ENCODE measurements at places on chromosomes 5 and 9.

DNA sequence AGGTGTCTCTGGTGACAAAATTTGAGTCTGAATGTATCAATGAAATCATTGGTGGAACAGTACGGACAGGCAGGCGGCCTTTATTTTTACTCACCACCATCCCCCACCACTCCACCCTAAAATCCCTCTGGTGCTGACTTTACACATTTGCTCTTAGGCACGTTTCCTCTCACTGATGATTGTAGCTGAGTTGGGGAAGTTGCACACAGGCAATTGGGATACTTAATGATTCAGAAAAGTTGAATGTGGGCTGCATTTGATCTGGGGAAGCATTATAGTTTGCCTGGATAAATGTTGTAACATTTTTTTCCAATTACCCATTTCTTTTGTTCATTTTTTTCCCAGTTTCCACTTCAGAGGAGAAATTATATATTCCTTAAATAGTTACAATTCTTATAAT lies 658.4 kb downstream of the TLR4 start:
- no peak for DNase-seq

DNA sequence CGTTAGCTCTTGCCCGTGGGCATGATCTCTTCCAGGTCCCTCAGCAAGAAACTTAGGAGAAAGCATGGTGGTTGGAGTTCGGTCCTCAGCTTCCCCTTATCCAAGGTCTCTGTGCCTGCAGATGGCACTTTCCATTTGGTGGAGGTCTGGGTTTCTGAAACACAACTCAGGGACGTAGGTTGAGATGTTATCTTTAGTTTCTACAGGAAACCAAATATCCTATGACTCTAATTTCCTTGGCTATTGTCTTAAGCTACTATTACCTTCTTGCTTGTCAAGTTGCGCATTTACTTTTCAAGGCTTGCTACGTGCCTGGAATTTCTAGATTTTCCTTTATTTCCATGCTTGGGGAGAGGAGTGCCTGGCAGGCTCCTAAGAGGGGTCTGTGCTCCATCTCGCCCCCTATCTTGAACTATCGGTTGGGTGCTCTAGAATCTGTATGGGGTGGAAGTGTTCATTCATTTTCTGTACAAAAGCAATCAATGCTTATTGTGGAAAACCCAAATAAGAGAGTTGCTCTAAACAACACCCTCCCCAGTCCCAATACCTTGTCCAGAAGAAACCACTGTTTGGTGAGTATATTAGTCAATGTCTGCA lies 32.9 kb upstream of the KCNIP1 start:
- DNase-seq, result no peak

DNA sequence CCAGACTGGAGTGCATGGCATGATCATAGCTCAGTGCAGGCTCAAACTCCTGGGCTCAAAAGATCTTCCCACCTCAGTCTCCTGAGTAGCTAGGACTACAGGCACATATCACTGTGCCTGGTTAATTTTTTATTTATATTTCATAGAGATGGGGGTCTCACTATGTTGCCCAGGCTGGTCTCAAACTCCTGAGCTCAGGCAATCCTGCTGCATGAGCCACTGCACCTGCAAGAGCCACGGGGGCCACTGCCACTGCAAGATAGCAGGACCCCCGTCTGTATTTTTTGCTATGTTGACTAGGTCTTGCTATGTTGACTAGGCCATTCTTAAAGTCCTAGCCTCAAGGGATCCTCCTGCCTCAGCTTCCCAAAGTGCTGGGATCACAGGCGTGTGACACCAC lies 6.5 kb downstream of the CYSTM1 start:
- DNase-seq, result no peak

DNA sequence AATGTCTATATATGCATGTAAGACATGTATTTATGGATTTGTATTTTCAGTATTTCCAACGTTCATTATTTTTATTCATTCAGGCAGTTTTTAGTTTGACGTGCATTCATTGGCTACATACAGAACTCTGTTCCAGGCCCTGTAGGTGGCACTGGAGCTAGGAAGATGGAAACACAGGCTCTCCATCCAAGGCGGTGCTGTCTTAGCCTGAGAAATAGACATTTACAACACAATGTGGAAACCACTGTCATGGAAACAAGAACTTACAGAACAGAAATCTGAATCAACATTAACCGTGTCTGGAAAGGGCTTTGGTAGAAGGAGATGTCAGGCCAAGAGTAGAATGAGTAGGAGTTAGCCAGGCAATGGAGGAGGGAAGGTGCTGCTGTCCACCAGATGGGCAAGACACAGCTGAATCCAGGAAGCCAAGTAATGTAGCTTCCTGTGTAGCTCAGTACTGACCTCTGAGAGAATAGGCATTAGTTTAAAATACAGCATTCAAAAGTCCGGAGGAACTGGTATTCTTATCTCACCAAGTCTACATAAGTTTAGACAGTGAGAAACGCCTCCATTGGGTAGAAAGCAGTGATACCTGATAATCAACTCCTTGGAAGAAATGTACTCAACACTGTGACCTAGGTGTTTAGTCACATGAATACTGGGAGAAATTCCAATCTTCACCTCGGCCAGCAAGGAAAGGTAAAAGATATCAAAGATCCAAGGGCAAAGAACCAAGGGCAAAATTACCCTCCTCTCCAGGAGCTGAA lies 388.6 kb upstream of the CDH6 start:
- DNase-seq, result peak; percentile 10

GRCh38 chr5:81750308-81751008 lies 439 bp downstream of the SSBP2 start:
- no peak for DNase-seq

GRCh38 chr9:135447126-135447525 lies 32.5 kb upstream of the PPP1R26 start:
- DNase-seq, result no peak

DNA sequence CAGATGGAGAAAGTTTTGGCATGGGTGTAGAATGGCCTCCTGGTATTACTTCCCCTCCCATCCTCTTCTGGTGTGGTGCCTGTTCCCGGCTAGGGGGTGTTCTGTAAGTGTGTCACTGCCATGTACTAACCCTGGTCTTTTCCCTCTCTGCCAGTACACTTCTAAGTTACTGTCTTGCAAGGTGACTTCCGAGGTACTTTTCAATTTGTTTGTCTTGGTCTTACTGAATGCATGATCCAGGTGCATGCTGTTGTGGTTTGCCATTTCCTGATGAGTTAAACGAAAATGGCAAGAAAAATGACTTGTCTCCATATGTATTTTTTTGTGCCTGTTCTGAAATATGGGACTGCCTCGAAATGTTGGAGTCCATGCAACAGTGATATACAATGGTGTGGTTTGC lies 46.0 kb downstream of the C9orf152 start:
- DNase-seq, result no peak

GRCh38 chr9:117415358-117415914 lies 579 bp upstream of the ASTN2 start:
- DNase-seq, result no peak

DNA sequence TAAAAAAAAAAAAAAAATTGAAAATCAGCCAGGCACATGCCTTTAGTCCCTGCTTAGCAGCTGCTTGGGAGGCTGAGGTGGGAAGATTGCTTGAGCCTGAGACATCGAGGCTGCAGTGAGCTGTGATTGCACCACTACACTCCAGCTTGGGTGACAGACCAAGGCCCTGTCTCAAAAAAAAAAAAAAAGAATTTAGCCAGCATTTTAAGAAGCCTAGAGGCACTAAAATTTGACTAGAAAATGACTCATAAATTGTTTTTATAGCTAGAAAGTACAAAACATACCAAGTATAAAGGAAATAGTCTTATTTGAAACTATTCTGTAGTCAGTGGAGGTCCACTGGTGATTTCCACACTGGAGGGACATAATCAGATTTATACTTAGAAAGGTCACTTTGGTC lies 17.5 kb downstream of the LRRC70 start:
- DNase-seq, result no peak

DNA sequence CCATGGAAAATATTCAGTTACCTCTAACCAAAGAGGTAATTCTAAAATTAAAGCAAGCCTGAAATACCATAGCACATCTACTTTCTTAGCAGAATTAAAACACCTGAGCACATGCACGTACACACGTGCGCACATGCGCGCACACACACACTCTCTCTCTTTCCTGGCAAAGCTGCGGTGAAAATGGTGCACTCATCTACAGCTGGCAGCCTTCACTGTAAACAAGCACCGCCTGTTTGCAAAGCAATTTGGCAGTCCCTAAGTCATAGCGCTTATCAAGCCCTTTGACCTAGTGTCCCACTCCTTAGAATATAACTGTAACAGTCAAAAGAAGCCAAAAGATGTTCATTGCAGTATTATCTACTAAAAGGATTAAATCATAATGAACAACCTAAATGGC lies 278.7 kb downstream of the DENND1A start:
- no peak for DNase-seq

GRCh38 chr9:34652602-34653000 lies 616 bp downstream of the IL11RA start:
- no peak for DNase-seq

- no peak for DNase-seq
Observed at GRCh38 chr5:54838843-54839242, 146.6 kb downstream of the ESM1 start.

- DNase-seq, result no peak
Observed at GRCh38 chr9:137306066-137306849, 4.2 kb upstream of the NRARP start.
